ENCODE measurements at places on chromosomes 3 and 15.

GRCh38 chr15:48622237-48622636 is 23.3 kb downstream of the FBN1 start:
- no peak for DNase-seq

- peak; percentile 98 for DNase-seq
Measured at GRCh38 chr15:39213385-39213840, 367.5 kb upstream of the THBS1 start.

DNA sequence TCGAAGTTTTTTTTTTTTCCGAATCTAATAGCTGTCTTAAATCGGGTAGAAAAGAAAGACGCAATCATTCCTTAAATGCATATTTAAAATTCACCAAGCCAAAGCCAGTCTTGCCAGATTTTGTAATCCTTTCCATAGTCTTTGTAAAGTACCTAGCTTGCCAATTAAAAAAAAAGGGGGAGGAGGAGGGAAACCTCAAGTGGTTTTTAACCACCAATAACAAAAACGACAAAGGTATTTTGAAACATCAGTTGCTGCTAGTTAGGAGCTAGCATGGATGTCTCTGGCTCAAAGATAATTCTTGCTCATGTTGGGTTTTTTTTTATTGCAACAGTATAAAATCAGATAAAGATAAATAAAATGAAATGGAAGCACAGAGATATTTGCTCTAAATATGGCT is 187.9 kb downstream of the MECOM start:
- no peak for DNase-seq

DNA sequence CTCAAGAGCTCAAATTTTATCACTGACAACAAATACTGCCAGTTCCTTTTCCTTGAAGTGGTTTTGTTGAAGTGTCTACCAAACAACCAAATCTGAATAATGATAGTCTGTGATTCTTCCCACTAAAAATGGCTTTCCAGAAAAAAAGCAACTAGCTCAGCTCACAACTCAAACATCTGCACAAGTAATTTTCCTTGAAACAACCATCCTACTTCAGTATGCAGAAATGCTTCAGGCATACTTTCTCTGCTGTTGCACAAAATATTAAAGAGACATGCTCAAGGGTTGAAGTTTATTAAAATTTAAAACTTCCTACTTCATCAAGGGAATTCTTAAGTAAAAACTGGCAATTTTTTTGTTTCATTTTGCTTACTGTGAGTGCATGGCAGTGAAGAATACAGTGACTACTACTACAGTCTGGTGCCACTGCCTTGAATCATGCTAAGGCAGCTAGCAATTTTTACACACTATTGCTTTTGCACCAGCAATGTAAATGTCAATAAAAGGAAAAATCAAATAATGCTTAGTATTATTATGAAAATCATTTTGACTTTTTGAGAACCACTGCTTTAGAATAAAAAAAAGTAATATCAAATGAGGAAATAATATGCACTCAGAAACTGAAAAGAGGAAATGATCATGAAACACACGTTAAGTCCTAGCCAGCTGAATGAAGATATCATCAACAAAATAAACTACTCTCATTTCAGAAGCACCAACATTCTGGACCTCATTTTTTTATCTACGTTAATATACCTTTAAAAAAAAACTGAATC is 33.6 kb downstream of the VPS13C start:
- DNase-seq: no peak

- no peak for DNase-seq
Measured at GRCh38 chr15:65936282-65936681, 67.0 kb downstream of the RAB11A start.

Data from mammary epithelial cell (primary cell).